ENCODE measurements at places on chromosomes 5 and 9.

- DNase-seq = no peak
Observed at GRCh38 chr5:139295346-139296057, 2.0 kb downstream of the MATR3 start.

- DNase-seq = no peak
Observed at GRCh38 chr9:27117489-27118135, 8.6 kb downstream of the TEK start.

DNA sequence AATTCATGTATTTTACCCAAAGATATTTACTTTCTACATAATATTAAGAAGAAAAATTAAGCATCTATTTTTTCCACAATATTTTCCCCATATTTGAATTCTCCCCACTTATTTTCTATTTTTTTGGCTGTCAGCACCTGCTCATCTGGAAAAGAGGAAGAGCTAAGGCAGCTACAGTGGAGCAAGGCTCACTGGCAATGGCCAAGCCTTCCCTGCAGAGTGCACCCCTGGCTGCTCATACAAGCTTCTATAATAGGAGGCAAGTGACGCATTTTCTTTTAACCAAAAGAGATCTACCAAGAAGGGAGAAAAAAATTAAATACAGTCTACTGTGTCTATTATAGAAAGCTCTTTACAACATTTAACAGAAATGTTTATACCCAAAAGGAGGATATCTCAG lies 72.5 kb downstream of the AUH start:
- no peak for DNase-seq

DNA sequence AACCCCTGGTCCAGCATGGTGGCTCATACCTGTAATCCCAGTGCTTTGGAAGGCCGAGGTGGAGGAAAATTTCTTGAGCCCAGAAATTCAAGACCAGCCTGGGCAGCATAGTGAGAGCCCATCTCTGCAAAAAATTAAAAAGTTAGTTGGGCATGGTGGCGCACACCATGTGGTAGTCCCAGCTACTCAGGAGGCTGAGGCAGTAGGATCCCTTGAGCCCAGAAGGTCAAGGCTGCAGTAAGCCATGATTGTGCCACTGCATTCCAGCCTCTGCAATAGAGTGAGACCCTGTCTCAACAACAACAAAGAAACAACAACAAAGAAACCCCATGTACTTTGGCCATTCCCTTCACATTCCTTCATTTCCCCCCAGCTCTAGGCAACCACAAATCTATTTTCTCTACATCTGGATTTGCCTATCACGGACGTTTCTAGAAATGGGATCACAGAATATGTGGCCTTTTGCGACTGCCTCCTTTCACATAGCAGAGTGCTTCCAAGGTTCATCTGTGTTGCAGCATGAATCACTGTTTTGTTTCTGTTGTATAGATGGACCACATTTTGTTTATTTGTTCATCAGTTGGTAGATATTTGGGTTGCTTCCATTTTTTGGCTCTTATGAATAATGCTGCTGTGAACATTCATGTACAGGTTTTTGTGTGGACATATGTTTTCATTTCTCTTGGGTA lies 17.9 kb downstream of the MIGA2 start:
- no peak for DNase-seq

GRCh38 chr9:91421971-91422757 lies 1.5 kb downstream of the NFIL3 start:
- peak; percentile 20 for DNase-seq

GRCh38 chr9:132784286-132784830 lies 93.7 kb downstream of the AK8 start:
- no peak for DNase-seq

DNA sequence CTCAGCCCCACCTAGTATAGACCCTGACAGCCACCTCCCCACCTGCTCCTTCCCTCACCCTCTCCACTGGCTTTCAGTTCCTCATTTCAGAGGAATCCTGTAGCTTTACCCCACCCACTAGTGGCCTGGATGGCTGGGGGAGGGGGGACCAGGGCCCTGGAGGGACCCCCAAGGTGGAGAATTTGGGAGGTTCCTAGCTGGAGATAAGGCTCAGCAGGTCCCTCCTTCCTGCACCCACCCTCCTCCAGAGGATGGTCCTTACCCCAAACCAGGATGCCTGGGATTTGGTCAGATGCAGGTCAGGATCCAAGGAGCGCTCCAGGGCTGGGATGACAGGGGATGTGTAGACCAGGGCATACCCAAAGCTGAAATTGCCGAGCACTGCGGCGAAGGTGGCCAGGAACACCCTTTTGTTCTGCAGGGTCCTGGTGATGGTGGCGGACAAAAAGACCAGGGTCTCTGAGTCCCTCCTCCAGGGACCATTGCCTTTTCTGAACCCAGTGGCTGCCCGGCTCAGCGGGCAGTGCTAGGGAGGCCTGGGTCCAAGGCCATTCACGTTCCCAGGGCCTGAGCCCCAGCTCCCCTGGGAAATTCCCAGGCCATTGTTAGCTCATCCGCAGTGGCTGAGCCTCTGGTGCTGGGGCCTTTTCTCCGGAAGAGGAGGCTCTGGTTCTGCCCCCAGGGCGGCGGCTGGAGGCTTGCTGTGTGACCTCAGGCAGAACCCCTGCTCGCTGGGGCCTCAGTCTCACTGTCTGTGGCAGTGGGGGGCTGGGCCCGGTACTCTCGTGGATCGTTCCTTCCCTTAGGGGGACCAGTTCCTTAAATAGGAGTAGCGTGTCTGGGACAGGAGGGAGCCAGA lies 678 bp downstream of the SLC2A6 start:
- DNase-seq = no peak

DNA sequence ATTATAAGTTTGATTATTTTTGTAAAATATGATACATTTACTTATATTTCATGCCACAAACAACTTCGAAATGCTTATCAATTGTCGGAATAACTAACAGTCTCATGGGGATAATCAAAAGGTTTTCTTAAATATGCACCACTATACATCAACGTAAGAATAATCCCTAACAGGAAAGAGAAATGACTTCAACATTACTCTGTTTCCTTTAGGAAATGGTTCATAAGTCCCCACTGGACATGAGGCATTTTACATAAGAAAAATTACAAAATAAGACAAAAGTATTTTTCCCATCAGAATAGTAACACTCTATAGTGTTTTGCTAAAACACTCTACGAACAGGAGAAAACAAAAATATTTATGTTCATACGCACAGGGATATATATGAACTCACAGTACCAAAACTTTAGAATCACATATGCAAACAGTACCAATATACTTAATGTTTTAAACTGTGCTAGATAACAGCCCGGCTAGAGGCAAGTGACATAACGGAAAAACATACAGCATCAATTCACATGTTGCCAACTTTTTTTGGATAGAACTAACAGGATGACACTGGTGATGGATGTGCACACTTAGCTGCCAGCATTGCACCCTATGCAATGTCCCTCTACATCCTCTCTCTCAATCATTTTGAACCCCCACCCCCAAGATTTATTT lies 120.5 kb downstream of the NFIB start:
- DNase-seq = no peak

All from right renal pelvis (tissue), 4 donors.